Stimulated activated CD4-positive, alpha-beta T cell treated with anti-CD3 and anti-CD28 coated beads, TNF-alpha, amount 100 ng/mL, for 4 hours (primary cell): ENCODE measurements at places on chromosomes 5 and 9.

GRCh38 chr9:88011005-88011766, 36.9 kb upstream of the CDK20 start:
- DNase-seq = no peak

DNA sequence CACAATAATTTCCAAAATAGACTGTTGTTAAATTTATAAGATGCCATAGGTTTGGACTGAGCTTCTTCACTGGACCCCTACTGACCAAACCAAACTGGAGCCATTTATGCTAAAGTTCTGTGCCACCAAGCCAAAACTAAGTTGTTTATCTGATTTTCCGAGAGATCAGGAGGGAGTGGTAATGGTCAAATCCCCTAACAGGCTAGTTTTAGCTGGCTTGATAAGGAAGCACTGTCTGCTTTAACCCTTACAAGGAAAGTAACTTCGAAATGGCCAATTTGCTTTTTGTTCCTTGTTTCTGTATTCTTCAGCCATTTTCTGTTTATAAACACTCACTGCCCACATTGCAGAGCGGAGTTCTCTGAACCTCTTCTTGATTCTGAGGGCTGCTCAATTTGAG, 246.8 kb upstream of the TUT7 start:
- DNase-seq = no peak

DNA sequence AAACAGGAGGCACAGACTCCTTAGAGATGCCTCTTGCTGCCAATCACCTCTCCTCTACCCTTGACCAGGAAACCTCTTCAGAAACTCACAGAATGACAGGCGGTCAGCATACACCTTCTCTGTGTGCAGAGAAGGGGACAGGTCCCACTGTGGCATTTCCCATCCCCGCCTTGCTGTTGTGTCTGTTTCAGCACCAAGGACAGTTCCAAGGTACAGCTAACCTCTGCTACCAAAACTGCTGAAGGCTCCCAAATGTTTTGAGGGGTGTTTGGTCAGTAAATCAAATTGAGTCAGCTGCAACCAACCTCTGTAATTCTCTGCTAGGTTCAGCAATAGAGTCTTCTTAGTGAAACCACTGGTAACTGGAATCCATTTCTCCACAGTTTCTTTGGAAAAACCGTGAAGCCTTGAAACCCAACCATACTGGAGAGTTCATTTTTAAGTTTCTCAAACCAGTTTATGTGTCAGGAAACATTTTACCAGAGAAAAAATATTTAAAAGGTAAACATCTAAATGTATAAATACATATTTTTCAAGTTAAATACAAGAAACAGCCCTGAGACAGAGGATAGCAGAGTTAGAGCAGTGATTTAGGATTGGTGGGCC, 122.0 kb downstream of the DRD1 start:
- no peak for DNase-seq

DNA sequence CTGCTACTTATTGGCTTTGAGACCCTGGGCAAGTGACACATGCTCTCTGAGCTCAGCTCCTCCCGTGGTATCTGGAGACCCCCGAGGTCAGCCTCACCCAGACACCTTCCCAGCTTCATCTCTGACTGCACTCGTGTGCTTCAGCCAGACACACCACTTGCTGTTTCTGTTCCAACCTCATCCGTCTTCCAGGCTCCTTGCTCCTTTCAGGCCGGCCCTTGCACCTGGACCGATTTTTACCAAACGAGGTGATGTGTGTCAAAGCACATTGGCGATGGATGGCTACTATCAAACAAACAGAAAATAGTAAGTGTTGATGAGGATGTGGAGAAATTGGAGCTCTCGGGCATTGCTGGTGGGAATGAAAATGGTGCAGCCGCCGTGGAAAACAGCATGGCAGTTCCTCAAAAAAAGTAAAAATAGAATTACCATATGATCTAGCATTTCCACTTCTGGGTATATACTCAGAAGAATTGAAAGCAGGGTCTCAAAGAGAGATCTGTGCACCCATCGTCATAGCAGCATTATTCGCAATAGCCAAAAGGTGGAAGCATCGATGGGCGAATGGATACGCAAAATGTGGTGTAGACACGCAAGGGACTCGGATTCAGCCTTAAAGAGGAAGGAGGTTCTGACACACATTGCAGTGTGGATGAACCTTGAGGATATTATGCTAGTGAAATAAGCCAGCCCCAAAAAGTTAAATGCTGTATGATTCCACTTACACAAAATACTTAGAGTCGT, 96.1 kb upstream of the IER5L start:
- DNase-seq = no peak

- DNase-seq = no peak
Observed at GRCh38 chr5:25423271-25423670, 778.5 kb upstream of the CDH10 start.

DNA sequence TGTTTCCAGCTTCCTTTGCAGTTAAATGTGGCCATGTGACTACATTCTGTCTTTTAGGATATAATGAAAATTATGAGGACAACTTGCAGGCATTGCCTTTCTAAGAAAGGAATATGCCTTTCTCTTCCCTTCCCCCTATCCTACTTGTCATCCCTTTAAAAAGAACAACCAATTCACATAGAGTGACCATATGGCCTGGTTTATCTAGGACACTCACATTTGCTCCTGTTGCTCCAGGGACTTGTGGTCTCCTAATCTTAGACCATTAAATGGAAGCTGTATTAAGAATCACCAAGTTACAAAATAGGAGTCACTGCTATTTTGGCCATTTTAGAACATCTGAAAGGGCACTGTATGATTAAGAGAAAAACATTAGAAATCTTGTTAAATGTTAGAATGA, 520.3 kb downstream of the DTWD2 start:
- DNase-seq = no peak

DNA sequence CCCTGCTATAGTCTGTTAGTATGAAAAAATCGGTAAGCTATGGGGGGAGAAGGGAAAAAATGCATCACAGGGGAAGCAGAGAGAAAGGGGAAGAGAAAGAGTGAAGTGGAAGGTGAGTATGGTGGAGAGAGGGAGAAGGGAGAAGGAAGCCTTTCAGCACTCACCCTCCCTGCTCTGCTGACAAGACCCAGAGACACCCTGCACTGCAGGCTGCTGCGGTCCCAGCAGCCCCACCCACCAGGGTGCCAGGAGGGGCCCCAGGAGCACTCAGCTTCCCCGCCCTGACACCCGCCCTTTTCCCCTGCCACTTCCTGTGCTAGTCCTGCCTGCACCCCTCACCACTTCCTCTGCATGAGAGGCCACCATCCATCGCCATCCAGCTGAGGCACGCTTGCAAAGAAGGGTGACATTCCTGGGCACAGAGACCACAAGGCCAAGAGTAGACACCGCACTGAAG, 12.7 kb downstream of the STK10 start:
- DNase-seq = peak; percentile 68

- DNase-seq = no peak
Observed at GRCh38 chr9:69175486-69175885, 1.4 kb downstream of the TJP2 start.

DNA sequence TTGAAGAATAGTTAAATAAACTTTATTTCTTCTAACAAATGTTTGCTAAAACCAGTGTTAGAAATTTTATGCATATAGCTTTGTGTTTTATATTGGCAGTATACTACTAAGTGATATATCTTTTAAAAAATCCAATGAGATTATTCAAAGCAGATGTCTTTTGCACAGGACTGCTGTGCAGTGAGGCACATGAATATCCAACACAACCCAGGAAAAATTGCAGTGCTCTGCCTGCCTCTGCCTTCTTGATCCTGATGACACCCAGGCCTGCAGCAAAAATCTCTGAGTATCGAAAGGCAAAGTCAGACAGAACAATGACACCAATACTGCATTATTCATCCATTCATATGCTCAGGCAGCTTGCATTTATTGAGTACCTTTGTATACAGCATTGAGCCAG, 1076.5 kb upstream of the ARRDC3 start:
- no peak for DNase-seq

DNA sequence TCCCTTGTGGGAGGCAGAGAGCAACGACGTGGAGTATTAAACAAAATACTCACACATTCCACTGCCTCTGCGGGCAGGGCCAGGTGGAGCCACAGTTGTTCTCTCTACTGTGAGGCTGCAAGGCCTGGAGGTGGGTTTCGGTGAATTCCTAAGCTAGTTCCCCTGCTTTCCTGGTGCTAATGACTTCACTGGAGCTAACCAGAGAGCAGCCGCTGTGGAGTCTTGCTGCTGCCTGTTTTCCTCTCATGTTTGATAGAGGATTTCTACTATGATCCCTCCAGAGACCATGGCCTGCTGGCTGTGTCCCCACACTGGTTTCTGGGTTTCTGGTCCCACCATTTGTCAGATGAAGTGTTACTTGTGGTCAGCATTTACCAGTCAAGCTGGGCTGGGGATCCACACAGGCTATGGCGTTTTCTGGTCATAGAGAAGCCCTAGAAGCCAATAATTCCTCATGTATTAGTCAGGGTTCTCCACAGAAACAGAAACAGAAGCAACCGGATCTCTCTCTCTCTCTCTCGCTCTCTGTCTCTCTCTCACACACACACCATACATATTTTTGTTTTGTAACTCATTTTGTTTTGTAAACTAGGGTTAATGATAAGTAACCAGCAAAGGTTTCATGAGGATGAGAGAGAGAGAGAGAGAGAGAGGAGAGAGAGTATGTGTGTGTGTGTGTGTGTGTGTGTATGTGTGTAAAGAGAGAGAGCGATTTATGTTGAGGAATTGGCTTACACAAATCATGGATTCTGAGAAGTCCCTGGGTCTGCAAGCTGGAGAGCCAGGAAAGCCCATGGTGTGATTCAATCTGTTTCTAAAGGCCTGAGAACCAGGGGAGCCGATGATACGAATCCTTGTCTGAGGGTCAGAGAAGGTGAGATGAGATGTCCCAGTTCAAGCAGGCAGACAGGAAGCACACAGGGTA, 403.0 kb downstream of the GADD45G start:
- DNase-seq = no peak

- DNase-seq = no peak
Observed at GRCh38 chr5:149223081-149223848, 48.4 kb upstream of the AFAP1L1 start.

DNA sequence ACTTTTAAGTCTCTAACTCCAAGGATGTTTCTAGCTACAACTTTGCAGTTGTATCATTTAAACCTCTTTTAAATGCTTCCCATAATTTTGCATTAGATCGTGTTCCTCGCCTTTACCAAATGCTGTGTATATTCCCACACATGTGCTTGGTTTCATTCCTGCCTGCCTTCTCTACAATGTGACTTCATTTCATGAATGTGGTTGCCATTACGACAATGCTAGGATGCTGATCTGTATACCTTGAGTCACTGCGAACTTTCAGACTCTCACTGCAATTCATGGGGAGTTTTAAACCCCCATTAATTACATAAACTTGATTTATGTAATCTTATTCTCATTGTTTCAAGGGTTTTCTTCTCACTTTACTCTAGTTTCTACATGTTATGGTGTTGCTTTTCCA, 50.3 kb downstream of the UBE2QL1 start:
- no peak for DNase-seq

- DNase-seq = no peak
Observed at GRCh38 chr5:61916621-61917620, 389.1 kb upstream of the KIF2A start.

DNA sequence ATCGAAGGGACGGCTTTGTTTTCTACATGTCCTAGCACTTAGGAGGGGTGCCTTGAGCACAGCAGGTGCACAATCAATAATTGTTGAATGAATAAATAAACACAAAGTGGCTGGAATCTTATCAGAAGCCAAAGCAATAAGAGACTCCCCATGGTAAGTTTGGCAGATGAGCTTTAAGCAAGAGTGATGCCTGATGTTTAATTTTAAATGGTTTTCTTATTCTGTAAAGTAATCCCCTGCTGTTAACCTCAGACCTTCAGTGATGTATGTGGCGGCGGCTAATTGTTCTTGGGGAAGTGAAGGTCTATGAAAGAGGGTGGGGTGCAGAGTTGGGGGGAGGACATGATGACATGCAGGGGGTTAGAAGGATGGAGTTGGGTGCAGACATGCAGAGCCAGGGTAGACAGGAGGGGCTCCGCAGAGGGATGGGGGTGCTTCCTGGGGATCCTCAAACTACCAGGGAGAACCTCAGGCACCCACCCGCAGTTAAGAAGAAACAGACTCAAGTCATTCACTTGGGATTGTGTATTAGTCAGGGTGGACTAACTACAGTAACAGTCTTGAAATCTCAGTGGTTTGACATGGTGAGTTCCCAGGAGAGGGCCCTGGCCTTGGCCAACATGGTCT, 65.7 kb upstream of the SHB start:
- no peak for DNase-seq

GRCh38 chr5:2251751-2252150, 369.0 kb upstream of the IRX4 start:
- DNase-seq = no peak

DNA sequence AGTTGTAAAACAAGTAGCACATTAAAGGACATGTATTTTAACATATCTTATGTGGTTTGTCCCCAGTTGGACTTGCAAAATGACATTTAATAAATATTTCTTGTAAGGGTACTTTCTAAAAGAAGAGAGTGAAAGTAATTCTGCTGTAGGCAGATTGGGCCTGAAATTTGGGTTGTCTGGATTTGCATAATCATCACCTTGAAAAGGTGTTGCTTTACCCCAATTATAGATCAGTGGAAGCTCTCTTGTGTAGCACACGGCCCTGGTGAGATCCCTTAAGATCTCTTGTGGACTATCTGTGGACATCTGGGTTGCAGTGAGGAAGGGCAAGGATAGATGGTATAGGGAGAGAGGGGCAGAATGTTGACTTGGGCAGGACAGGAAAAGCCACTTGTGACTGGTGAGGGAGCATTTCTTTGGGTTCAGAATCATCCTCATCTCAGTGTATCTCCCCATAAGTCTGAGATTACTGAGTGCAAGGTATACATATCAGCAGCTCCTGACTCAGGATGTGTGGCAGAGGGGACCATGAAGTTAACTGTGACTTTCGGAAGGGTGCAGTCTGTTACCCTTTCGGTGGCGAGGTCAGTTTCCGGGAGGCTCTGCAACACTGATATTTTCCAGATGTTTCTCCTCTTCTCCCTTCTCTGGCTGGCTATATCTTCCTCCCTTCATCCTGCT, 2.0 kb upstream of the TNFAIP8 start:
- no peak for DNase-seq

GRCh38 chr5:179272326-179273072, 72.8 kb downstream of the ADAMTS2 start:
- no peak for DNase-seq

- DNase-seq = no peak
Observed at GRCh38 chr9:18324928-18325745, 148.8 kb upstream of the ADAMTSL1 start.
